Thoracic aorta endothelial cell (primary cell): ENCODE measurements at places on chromosomes 7 and 10. TPM values are rescaled to one million over a fixed set of nuclear protein-coding genes. Genes with fewer than 3 reads are reported as not detected.

Gene C10orf53
- not detected in 2 replicates for total RNA-seq

Gene EVX1
- total RNA-seq, result not detected in 2 replicates

Gene SERPINE1
- 1,853 and 2,613 TPM in 2 replicates for total RNA-seq

Gene UNCX
- total RNA-seq, result not detected in 2 replicates

Gene GDF10
- not detected in 2 replicates for total RNA-seq

Gene NUDCD3
- total RNA-seq, result 74.5 and 81.8 TPM in 2 replicates

Gene NRP1
- 281 and 335 TPM in 2 replicates for total RNA-seq

Gene PEX1
- 18.2 and 18.5 TPM in 2 replicates for total RNA-seq

Gene CRPPA
- 2.2 and 2.3 TPM in 2 replicates for total RNA-seq

Gene GCC1
- 18.2 TPM in 2 replicates for total RNA-seq

Gene NAT16
- total RNA-seq, result not detected in 2 replicates
